ENCODE measurements at places on chromosomes 2 and 18.

DNA sequence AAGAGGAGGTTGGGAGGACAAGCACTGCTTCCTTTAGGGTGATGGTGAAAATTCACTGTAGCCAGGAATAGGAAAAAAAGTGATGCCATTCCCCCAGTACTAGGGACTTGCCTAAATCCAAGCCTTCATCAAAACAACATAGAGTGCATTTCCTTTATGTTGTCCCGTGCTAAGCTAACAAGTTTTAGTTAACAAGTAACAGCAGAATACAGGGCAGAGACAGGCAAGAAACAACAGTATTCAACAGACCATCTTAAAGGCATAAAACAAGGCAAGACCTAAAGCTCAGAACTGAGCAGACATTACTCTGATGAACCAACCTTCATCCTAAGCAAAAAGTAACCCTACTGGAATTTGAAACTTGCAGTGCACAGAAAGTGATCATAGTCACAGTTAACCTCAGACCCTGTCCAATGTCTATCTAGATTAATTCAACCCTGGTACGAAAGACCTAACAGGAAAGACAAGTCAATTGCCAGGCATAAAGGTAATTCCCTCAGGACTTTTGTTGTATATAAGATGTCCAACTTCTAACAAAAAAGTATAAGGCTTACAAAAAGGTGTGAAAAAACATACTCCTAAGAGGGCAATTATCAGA lies 34.4 kb upstream of the GALNT1 start:
- DNase-seq = no peak

- DNase-seq = no peak
These were observed 35.5 kb upstream of the RMP24 start for GRCh38 chr18:35936951-35937350.

GRCh38 chr2:72956936-72957335 lies 39.6 kb downstream of the EMX1 start:
- no peak for DNase-seq

DNA sequence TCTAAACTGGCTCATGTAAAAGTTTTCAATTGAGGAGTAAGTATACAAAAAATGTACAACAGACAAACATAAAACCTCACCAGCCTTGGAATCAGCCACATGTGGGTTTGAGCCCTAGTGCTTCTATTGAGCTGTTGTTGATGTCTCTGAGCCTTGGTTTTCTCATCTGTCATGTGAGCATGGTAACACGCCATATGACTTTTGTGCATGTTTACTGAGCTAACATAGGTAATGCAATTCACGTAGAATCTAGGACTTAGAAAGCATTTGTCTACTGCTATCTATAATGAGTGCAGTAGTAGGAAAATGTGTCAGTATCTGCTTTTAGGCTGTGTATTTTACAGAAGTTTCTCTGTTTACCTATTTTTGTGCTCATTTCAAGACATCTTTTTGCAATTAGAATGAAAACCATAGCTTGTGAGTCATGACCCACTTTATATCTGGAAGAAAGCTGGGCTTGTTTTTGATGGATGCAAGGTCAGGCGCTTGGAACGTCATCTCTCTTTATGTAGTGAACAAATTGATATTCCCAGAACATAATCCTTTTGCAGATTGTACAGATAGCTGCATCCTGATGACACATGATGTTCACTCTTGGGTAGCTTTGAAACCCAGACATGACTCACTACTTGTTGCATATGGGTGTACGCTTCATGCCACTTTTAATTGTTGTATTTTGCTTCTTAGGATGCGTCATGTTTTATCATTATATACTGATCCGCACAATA lies 94.3 kb downstream of the RNF144A start:
- no peak for DNase-seq

DNA sequence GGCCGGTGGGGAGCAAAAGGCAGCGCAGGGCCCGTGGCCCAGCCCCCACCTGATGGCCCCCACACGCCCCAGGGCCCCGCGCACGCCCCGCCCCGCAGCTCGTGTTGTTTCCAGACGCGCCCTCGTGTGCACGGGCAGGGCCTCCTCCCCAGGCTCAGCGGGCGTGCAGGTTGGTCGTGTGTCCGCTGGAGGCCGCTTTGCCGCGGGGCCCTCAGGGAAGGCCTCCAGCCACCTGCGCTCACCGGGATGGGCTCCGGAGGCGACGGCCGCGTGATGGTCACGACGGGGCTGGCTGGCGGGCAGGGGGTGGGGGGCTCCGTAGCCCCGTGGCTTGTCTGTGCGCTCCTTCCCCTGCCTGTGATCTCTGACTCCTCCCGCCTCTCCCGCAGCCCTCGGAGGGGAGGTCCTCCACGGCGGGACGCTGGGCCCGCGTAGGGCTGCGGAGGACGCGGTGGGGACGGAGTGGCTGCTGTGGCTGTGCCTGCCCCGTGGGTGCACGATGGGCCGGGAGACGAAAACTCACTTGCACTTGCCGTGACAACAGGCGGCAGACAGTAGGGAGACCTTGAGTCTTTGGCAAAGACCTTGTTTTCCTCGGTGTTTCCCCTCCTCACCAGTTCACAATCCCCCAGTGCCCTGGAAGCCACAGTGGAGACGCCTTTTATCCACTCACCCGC lies 67.1 kb downstream of the RTP5 start:
- DNase-seq = no peak

DNA sequence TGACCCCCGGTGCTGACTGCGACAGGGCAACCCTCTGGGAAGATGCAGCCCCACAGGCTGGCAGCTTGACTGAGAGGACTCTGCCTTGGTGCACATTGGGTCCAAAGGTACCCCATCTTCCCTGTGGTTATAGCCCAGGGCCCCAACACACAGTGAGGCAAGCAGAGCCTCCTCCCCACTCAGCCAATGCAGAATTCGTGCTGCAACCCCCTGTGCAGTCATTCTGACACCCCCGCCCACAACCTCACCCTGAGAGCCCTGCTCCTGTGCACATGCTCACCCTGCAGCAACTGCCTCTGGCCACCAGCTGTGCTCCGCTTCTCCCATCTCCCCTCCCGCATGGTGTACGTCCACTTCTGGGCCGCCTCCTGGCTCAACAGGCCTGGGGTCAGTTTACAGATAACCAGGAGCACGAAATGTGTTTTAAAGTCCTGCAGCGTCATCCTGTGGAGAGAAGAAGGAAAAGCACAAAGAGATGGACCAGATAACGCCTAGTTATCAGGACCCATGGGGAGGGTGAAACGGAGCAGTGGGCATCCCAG lies 24.4 kb downstream of the CAPN14 start:
- DNase-seq = no peak

GRCh38 chr18:38460657-38461056 lies 895.1 kb upstream of the CELF4 start:
- DNase-seq = no peak

- no peak for DNase-seq
These were observed 25.2 kb upstream of the HNMT start for GRCh38 chr2:137939026-137939425.

GRCh38 chr2:143254110-143254509 lies 124.9 kb downstream of the ARHGAP15 start:
- no peak for DNase-seq

- DNase-seq = no peak
These were observed 23.8 kb upstream of the SLC35G4 start for GRCh38 chr18:11585596-11585995.
